ENCODE measurements at places on chromosomes 6 and 20. TPM values are rescaled to one million over a fixed set of nuclear protein-coding genes. Genes with fewer than 3 reads are reported as not detected.

CTAGE9 gene
- not detected for total RNA-seq

MCCD1 gene
- total RNA-seq, result not detected

CAPN11 gene
- not detected for total RNA-seq

OCSTAMP gene
- total RNA-seq, result not detected

RAET1E gene
- 3.2 TPM for total RNA-seq

GRM1 gene
- 0.11 TPM for total RNA-seq

BLCAP gene
- 33.0 TPM for total RNA-seq

PNPLA1 gene
- 0.26 TPM for total RNA-seq

DLK2 gene
- total RNA-seq, result 0.37 TPM

SOBP gene
- 3.3 TPM for total RNA-seq

PPP1R3D gene
- total RNA-seq, result 6.1 TPM

PLN gene
- not detected for total RNA-seq

CCR6 gene
- total RNA-seq, result not detected

GTF3C6 gene
- 158 TPM for total RNA-seq

SNAP25 gene
- 5.8 TPM for total RNA-seq

MPC1 gene
- total RNA-seq, result 35.9 TPM

FAM209B gene
- total RNA-seq, result 0.81 TPM

PI3 gene
- total RNA-seq, result not detected

SLC32A1 gene
- total RNA-seq, result not detected

- DNase-seq, result no peak
Observed at GRCh38 chr6:5894357-5894756, 112.4 kb downstream of the NRN1 start.

GRCh38 chr6:903761-904160 is 210.8 kb upstream of the EXOC2 start:
- DNase-seq, result no peak

DNA sequence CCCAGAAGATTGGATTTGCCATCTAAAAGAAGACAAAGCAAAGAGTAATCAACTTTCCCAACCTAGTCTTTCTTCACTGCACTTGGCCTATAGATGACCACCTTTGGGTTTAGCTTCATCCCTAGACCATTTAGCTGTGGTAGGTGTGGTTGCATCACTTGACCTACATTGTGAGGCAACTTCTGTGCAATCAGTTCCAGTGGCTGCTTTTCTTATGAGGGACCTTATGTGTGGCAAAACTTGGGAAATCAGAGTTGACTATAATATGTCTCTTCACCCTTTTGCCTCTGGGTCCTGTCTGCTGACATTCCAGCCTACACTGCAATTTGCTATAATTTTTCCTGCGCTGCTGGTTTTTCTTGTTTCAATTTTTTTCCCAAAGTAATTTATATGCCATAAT is 55.2 kb downstream of the PRDM13 start:
- no peak for DNase-seq

GRCh38 chr6:100998111-100998510 is 117.0 kb upstream of the ASCC3 start:
- no peak for DNase-seq

GRCh38 chr6:35176301-35177024 is 35.3 kb upstream of the TCP11 start:
- DNase-seq, result no peak

GRCh38 chr6:8420031-8420588 is 15.2 kb downstream of the SLC35B3 start:
- DNase-seq, result no peak

DNA sequence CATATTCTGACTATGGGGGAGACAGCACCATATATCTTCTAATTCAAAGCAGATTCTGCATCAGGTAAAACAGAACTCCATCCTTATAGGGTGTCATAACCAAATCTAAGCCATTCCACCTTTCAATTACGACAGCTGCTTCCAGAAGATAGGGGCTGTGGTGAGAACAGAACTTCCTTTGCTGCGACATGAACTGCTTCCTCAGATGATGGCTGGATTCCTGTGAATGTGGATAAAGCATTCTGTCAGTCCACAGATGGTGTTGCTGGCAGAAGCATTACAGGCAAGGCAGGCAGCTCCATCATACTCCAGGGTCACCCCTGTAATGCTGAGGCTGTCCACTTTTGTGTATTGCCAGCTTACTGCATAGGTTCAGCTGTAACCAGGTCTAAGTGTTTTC is 172.1 kb upstream of the PROKR2 start:
- DNase-seq, result no peak

GRCh38 chr20:50526403-50526989 is 16.3 kb downstream of the PTPN1 start:
- no peak for DNase-seq

- no peak for DNase-seq
Observed at GRCh38 chr20:6122111-6122872, 538 bp downstream of the FERMT1 start.

DNA sequence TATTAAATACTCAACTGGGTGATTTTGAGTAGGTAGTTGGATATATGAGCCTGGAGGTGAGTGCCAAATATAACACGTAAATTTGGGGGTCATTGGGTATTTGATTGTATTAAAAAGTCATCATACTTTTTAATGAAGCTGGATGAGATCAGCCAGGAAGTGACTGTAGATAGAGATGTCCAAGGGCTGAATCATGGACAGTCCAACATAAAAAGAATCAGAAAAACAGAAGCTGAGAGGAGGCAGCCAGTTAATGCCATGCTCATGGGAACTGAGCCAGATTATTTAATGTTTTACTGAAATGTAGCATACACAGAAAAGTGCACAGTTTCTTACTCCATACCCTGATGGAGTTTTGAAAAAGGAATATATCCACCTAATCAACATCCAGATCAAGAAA is 435.5 kb upstream of the PLCB4 start:
- no peak for DNase-seq

- DNase-seq, result no peak
Observed at GRCh38 chr6:72850469-72850868, 228.6 kb downstream of the KCNQ5 start.

DNA sequence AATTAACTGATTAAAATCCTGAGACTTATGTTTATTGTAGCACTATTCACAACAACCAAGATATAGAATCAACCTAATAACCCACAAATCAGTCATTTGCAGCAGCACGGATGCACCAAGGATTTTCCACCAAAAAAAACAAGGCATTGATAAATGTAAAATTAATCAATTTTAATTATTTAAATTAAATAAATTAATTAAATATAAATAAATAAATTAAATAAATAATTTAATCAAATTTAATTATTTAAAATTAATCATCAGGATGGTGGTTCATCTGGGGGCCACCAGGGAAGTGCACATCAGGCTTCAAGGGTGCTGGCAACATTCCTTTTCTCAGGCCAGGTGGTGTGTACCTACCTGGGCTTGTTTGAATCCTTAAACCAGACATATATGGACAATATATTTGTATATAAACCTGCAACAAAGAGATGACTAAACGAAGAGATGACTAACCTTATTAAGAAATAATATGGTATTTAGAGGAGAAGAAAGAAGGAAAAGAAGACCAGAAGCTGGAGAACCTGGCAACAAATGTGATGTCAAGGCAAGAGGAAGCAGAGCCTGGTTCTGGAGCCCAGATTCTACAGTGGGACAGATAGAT is 89.2 kb downstream of the CD164 start:
- DNase-seq, result no peak

GRCh38 chr6:102742028-102742427 is 1348.5 kb downstream of the GRIK2 start:
- DNase-seq, result peak; percentile 67

- DNase-seq, result no peak
Observed at GRCh38 chr6:35602133-35602946, 86.4 kb downstream of the FKBP5 start.

- no peak for DNase-seq
Observed at GRCh38 chr6:13250703-13251102, 77.6 kb downstream of the TBC1D7 start.

GRCh38 chr6:46510651-46511050 is 19.4 kb upstream of the RCAN2 start:
- DNase-seq, result no peak

- no peak for DNase-seq
Observed at GRCh38 chr6:105121981-105122380, 57.8 kb downstream of the POPDC3 start.

DNA sequence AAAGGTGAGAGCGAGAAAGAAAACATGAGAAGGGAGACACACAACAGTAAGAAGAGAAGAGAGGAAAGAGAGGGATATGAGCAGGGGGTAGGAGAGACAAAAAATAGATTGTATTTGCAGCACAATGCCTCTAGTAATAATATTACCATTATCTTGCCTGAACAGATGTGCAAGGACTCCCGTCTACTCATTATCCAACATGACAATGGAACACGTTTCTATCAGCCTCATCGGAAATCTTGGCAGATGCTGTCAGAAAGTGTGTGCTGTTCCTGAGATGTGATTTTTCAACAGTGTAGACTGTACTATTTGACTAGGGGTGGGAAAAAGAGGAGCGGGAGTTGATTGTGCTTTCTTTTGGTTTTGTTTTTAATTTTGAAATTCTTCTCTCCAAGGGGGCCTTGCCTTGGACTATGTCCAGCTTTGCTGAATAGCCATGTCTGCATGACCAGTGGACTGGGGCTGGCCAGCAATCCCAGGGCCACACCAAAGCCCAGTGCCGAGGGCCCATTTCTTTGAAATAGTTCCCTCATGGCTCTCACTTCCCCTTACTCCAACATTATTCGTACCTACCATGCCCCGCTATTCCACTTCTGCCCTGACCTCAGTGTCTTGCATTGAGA is 11.3 kb upstream of the TRAM2 start:
- no peak for DNase-seq

- no peak for DNase-seq
Observed at GRCh38 chr6:28726569-28727309, 197.0 kb downstream of the TRIM27 start.

DNA sequence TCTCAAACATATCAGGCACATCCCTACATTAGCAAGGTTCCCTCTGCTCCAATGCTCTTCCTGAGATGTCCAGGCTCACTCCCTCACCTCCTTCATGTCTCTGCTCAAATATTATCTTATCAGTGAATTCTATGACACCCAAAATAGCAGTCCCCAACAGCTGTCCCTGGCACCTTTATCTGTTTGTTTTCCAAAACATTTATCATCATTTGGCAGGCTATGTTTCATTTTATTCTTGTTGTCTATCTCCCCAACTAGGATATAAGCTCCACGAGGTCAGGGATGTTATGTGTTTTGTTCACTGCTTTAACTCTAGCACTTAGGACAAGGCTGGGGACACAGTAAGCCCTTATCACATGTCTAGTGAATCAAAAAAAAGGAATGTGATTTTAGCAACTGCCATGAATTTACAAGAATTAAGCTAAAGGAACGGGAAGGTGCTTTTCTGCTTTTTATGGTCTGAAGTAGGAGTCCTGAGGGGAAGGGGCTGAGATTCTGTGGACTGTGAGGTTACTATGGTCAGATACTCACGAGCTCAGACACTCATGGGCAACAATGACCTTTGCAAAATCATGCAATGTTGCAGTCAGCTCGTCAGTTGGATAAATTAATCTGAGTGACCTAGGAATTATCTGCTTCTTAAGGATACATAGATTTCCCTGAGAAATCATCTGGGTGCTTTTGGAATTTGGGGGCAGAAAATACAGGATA is 1.9 kb upstream of the IL22RA2 start:
- no peak for DNase-seq

DNA sequence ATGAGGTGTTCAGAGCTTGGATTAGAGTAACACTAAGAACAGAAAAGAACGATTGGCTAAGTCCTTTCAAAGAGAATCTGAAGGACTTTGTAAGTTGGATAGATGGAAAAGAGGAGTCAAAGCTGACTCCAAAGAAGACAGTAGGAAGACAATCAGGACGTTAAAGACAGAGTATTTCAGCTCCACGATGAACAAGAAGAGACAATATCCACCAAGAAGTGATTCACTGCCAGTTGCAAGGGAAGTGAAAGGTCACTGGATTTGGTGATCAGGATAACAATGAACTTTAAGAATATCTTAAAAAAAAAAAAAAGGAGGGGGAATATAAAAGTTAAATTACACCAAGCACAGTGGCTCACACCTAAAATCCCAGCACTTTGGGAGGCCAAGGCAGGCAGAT is 17.9 kb downstream of the REPS1 start:
- DNase-seq, result no peak

GRCh38 chr6:34673064-34673463 is 23.5 kb downstream of the ILRUN start:
- no peak for DNase-seq

- DNase-seq, result no peak
Observed at GRCh38 chr6:37074053-37074827, 68.8 kb downstream of the FGD2 start.

GRCh38 chr6:90168693-90169131 is 127.9 kb downstream of the BACH2 start:
- no peak for DNase-seq

DNA sequence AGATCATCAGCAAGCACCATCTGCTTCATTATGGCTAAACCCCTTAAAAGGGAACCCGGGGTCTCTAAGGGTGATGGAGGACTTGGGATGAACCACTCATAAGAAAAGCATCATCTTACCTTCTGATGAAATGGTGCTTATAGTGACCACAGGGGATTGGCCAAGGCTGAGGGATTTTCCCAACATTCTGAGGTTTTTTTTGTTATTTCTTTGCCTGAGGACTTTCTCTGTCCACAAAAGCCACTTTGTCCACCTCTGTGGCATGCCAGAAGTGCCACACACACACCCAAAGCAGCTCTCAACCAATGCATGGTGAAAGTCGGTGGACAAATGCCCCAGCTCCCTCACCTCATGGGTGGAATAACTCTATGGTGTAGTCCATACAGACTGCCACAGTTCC is 79.3 kb upstream of the TOP1 start:
- DNase-seq, result no peak

DNA sequence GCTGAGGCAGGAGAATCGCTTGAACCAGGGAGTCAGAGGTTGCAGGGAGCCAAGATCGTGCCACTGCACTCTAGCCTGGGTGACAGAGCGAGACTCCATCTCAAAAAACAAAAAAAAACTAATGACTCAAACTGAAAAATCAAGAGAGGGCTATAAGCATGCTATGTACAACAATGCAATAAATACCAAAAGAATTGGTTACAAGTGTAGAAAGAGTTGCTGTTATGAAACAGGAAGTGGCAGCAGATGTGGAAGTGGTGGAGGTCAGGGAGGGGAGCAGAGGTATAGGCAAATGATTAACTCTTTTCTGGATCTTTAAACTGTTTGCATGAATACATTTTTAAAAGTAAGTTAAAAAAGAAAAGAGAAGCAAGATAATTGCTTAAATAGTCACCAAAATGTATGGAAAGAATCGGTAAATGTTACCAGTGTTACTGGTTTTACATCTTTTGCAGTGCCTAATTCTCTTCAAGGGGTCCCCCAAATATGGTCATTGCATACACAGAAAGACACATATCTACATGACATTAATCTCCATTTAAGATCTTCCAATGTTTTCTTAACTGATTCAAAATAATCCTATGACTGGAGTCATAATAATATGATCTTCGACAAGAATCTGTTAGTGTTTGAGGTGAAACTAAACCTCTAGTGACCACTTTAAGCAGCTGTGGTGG is 15.0 kb downstream of the CALHM6 start:
- peak; percentile 13 for DNase-seq

- no peak for DNase-seq
Observed at GRCh38 chr6:167774881-167775280, 51.8 kb upstream of the AFDN start.

- no peak for DNase-seq
Observed at GRCh38 chr6:135118134-135118730, 62.9 kb upstream of the MYB start.

GRCh38 chr6:88722686-88723085 is 240.7 kb downstream of the RNGTT start:
- no peak for DNase-seq
